ENCODE measurements at places on chromosomes 6 and 20.

DNA sequence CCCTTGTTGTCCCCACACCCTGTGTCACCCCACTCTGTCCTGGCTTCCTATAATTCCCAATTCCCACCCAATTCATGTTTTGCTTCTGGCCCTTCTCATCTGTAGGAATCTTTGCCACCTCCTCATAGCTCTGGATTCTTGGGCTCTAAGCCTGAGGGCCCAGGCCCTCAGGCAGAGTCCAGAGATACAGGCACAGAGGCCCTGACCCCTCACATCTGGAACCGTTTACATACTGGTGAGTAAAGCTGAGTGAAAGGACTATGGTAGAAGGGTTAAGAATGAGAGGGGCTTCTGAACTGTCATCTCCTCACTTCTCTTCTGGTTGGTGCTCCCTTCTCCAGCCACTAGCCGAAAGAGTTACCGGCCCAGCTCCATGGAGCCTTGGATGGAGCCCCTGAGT is 13.6 kb downstream of the PRRC2A start:
- DNase-seq, result no peak

- no peak for DNase-seq
Measured at GRCh38 chr6:15266423-15266996, 20.6 kb downstream of the JARID2 start.

DNA sequence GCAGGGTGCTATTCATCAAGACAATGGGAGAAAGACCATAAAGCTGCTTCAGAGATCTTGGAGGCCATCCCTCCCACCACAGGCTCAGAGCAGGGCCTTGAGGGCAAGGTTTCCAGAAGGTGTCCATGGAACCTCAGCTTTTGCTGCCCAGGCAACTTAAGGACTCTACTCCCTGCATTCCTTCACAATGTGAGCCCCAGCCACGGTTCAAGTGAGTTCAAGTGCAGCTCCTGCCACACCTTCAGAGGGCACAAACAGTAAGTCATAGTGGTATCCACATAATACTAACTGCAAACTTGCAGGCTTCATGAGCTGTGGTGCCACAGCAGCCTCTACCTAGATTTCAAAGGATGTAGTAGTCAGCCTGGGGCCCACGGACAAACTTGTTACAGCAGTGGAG is 144.0 kb upstream of the C6orf118 start:
- DNase-seq, result no peak

DNA sequence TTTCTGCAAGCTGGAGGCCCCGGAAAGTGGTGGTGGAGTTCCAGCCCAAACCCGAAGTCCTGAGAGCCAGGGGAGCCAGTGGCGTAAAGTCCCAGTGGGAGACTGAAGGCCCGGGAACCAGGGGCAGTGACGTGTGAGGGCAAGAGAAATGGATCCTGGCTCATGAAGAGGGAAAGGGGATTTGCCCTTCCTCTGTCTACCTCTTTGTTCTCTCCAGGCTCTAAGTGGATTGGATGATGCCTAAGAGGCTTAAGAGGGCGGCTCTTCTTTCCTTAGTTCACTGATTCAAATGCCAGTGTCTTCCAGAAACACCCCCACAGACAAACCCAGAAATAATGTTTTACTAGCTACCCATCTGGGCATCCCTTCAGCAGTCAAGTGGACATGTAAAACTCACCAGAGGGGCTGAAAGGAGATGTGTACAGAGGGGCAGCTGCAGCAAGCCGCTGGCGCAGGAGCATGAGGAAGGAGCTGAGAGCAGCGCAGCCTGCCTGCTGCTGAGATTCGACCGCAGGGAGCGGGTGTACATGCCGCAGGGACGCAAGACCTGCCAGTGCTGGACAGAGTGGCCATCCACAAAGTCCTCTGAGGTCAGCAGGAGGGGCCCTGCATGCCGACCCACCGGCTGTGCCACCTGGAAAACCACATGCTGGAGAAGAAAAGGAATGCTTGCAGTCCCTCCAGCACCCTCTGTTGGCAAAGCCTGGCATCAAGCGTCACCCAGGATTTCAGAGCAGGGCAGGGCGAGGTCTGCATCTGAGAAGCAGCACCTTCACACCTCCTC is 29.5 kb downstream of the CDYL start:
- no peak for DNase-seq

DNA sequence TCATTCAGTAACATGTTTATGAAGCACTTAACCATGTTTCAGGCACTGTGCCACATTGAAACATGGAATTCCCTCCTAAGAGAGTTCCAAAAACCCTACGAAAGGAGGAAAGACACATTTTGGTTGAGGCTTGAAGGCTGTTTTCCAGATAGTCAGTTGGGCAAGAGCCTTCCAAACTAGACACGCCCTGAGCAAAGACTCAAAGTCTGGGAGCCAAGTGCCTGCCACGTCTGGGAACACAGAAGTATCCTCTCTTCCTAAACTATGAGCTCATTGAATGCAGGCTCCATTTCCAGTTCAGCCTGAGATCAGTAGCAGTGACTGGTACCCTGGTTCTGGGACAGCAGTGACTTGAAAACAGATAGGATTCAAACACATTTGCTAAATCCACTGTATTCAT is 74.5 kb upstream of the FAM8A1 start:
- no peak for DNase-seq

DNA sequence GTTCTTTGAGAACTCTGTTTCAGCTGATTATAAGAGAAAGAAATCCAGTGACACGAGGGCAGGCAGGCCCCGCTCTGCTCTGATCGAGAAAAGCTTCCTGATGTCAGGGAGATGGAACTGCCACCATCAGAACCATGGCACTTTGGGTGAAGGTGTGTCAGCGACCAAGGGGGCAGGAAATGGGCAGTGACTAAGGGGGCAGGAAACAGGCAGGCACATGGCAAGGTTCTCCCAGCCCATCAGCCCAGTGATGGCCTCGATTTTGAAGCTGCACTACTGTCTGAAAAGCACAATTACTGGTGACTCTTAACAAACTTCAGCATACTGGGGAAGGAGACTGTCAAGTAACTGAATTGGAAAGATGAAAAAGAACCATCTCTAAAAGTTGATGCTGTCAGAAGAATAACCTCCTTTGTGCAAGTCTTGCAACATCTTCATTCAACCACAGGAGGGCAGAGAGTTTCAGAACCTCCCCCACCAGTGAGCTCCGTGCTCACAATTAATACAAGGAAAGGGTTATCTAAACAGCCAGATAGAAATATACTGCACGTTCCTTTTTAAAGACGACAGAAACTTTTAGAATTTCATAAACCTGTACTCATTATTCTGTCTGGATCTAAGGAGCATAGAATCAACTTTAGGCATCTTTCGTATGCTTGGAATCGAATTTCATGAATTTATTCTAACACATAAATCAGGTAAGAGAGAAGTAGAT is 39.1 kb downstream of the TMX4 start:
- peak; percentile 27 for DNase-seq

DNA sequence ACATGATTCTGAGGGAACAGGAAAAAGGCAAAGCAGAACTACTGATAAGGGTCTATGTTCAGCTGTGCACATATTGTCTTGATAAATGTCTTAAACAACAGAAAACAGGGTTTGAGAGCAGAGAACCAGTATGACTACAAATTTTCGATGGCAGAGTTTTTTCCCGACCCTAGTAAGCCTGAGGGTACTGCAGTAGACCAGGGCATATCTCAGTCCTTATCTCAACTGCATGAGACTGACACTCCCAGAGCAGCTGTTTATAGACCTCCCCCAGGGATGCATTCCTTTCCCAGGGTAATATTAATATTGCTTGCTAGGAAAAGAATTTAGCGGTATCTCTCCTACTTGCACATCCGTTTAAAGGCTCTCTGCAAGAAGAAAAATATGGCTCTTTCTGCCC is 1176.8 kb upstream of the ADGRB3 start:
- no peak for DNase-seq

DNA sequence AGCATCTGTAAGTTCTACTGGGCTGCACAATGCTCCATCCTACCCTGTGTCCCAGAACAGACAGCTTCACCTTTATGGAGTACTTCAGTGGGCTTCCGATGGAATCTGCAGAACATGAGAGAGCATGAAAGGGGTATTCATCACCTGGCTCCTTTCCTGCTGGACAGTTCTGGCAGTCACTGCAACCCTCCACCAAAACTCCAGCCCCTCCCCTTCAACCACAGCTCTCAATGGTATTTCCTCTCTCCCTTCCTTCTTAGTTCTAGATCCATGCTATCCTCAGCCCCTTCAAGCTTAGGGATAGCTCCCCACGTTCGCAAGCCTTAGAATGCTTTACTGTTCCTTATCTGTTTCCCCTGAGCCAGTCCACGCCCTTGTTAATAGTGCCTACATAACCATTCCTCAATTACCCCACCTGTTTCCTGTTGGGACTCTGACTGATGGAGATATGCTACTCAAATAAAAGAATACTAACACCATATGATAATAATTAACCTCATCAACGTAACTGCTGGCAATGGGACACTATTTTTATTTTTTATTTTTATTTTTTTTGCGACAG is 26.8 kb downstream of the TRAM2 start:
- no peak for DNase-seq

DNA sequence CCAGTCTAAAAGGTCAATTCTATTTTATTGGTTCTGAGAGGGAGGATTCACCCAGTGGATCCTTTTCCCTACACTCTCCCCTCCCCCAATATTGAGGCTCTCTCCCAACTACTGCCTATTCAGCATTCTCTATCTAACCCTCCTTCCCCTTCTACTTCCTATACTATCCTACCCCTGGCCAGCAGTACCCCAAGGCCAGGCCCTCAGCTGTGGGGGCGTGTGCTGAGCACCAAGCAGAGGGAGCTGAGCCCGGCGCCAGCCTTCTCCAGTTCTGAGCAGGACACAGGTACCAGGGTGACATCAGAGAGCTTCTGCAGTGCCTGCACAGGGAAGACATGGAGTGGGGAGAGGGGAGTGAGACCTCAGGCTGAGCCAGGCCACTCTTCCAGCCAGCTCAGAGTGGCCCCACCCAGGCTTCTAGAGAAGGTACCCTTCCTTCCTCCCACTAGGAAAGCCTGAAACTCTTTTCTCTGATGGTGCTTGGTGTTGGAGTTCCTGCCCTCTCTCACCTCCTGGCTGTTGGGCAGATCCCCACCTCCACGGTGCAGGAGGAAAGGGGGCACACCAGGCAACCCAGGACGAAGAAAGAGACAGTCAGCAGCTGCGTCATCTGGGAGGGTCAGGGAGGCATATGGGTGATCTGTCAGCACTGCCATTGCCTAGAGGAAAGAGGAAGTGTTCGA is 1.9 kb downstream of the DDAH2 start:
- DNase-seq, result no peak

DNA sequence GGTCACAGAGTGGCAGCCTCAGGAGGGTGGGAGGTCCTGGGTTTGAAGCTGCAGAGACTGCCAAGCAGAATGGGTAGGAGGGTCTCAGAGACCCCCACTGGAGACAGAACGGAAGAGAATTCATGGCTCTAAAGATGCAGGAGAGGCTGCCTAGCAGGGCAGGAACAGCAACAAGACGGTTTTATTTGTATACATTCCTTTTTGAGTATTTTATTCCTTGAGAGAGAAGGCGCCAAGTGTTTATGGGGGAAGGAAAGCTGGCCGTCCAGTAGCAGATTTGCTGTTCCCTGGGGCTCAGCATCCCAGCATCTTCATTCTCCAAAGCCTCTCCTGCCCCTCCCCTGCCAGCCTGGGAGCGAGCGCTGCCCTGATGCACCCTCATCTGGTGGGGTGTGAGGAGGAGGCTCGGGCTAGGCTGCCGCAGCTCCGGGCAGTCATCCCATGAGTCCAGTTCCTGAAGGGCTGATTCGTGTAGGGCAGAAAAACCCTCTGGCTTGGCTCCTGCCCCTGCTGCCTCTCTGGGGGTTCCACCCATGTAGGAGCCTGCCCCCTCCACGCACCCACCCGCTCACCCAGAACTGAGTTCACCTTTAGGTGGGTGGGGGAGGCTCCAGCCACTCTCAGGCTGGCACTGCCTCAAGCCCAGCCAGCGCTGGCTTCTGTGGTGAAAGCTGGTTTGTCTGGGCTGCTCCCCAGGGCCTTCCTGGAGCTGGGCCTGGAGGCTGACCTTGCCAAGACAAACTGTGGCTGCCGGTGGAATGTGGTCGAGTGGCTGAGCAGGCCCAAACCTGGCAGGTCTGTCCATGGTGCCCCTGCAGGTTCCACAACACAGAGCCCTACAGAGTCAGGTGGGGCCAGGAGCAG is 32.4 kb downstream of the CPXM1 start:
- DNase-seq, result no peak

DNA sequence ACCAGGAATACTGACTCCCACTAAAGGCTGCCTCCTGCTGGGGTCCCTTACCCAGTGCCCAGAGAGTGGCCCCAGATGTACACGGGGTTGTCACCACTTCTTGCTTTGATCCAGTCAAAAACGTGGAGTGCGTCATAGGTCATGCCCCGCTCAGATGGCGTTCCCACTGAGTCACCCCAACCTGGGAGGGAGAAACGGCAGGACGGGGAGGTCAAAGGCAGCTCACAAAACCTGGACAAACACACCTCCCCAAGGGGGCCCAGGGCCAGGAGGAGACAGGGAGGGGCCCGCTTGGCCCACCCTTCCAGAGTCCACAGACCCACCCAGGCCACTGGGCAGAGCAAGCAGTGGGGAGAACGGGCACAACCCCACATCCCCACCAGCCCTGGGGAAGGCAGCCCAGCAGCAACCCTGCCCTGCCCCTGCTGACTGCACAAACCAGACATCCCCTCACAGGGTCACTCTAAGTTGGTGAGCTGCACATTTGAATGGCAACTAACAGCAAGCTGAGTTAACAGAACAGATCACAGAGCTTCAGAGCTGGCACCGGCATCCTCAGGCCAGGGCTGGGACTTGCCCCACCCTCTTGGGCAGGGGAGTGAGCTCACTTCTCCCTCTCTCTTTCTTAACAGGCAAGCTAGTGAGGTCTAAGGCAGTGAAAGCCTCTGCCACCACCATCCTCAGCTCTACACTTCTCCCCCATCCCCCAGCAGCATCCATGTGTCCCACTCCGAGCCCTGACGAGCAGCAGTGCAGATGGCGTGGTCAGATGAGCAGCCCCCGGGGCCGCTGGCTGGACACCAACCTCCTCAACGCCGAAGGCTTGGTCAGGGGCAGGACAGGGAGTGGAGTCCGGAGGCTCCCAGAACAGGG is 61.7 kb downstream of the PYGB start:
- DNase-seq, result peak; percentile 39

DNA sequence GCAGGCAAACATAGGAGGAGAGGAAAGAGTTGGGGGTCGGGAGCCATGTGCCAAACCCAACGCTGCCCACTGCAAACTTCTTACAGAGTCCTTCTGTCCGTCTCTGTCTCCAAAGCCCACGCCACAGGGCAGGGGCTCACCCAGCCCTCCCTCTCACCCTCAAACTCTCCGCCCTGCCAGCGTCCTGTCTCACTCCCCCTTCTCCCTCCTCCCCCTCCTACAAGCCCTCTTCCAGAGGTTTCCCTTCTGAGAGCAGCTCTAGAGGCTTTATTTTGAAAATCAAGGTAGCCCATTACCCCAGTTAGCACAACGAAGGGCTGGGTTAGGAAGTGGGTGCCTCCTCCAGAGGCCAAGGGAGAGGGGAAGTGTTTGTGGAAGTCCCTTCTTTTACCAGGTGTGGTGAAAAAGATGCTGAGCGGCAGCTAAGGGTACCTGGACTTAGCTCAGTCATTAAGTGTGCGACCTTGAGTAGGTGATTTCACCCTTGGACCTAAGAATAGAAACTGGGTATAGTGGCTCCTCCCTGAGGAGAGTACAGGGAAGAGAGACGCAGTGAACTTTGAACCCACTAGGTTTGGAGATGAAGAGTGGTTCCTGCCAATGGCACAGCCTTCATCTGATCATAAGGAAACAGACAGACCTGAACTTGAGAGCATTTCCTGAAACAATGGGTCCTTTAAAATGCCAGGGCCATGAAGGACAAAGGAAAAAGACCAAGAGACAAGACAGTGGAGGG is 123.8 kb downstream of the BANF2 start:
- DNase-seq, result no peak

All from activated CD4-positive, alpha-beta T cell treated with anti-CD3 and anti-CD28 coated beads, Interleukin-2, amount 50 U/mL, for 16 hours (primary cell).